Osteocyte (in vitro differentiated cells): ENCODE measurements at places on chromosomes 6 and 20. TPM values are rescaled to one million over a fixed set of nuclear protein-coding genes. Genes with fewer than 3 reads are reported as not detected.

The SLPI gene
- total RNA-seq: not detected in 2 replicates

The MYLIP gene
- 55.1 and 58.5 TPM in 2 replicates for total RNA-seq

The CCN5 gene
- total RNA-seq: 18.2 and 24.0 TPM in 2 replicates

The GFOD1 gene
- 0.65 and 0.89 TPM in 2 replicates for total RNA-seq

The DLK2 gene
- 0.43 TPM in 1 of 2 replicates, not detected in the other for total RNA-seq

The SPINT4 gene
- not detected in 2 replicates for total RNA-seq

GRCh38 chr6:33689879-33690278 lies 21.6 kb downstream of the UQCC2 start:
- no peak for DNase-seq

- DNase-seq: no peak
These were observed 33.3 kb downstream of the ORC3 start for GRCh38 chr6:87623248-87623647.

GRCh38 chr6:44386364-44386928 lies 1.1 kb upstream of the CDC5L start:
- no peak for DNase-seq

DNA sequence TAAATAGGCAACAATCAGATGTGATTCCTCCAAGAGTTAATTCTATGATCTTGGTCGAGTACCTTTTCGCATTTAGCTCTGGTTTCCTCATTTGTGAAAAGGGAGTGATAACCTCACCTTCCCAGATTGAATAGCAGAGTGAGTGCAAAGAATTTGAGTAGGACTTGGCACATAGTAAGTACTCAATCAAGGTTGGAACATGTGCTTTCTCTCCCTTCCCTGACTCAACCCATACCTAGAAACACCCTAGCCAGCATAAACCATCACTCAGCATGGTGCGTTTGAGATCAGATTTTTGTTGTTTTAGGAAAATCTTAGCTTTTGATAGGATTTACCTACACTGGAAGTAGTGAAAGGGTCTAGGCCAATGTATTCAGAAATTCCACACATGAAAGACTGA lies 333.4 kb upstream of the NT5E start:
- DNase-seq: no peak

DNA sequence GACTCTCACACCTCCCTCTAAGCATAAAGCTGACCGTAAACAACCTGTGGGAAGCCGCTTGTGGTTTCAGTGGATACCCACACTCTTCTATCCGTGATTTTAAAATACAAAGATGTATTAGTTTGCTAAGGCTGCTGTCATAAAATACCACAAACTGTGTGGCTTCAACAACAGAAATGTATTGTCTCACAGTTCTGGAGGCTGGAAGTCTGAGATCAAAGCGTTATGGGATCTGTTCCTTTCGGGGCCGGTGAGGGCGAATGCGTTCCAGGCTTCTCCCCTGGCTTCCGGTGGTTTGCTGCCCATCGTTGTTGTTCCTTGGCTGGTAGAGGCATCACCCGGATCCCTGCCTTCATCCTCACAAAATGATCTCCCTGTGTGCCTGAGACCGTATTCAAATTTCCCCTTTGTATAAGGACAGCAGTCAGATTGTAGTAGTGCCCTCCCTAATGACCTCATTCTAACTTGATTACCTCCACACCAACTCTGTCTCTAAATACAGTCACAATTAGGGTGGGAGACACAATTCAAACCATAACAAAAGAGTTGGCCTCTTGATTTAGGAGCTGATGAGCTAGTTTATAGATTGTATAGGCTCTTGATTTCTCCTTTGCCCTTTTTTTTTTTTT lies 210.6 kb upstream of the SOX4 start:
- no peak for DNase-seq

GRCh38 chr6:168411793-168412192 lies 29.2 kb upstream of the SMOC2 start:
- DNase-seq: peak; percentile 63

DNA sequence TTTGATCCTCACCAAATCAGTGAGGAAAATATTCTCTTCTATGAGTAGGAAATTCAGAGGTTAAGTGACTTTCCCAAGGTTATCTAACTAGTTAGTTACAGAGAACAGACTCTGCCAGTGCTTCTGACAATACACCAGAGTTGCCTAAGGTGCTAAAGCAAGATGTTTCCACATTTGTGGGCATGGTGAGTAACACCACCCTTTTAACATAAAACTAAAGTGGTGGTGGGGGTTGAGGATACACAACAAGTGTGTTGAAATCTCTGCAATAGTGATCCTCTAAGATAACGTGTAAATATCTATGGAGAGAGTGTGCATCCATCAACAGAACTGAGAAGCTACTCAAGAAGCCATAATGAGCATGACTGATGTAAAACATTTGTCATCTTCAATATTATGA lies 11.7 kb downstream of the VNN2 start:
- DNase-seq: no peak
